ENCODE measurements at places on chromosomes 7 and 10.

DNA sequence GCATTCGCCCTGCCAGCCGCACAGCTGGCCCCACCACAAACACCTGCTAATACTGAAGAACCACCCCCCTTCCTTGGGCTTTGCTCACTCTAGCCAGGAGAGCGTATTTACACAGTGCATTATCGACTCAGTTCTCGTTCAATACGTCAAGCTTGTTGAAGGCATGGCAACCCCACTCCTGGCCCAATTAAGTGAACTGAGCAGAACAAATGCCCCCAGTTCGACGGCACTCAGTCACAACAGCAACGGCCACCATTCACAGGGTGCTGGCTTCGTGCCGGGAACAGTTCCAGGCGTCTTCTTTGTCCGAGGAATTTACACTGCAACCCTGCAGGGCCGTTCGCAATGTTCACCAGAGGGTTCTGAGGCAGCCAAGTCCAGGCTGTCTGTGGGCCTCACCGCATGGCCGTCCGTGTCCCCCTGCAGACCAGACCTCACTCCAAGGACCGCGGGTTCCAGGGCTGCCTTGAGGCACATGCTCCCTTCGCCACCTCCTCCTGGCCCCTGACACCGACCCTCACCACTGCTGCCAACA lies 175.3 kb downstream of the DIP2C start:
- DNase-seq: no peak

DNA sequence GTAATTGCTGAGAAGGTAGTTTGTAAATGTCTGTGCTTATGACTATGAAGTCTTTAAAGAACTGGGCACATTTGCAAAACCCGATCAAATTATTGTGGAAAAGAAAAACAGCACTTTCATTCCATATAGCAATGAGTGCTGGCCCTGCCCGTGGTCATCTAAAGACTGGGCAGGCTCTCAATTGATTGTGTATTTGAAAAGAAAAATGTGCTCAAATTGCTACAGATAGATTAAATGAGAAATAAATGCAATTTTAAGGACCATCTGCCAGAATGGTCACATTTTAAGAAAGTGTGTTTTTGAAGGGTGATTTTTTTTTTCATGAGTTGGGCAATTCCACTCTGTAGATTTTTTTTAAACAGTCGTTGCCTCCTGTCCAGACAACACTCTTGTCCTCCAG lies 672.2 kb downstream of the SDK1 start:
- no peak for DNase-seq

GRCh38 chr10:43251419-43252165 lies 15.3 kb downstream of the RASGEF1A start:
- no peak for DNase-seq

- no peak for DNase-seq
These were observed 117.0 kb upstream of the DKK1 start for GRCh38 chr10:52197098-52197497.

DNA sequence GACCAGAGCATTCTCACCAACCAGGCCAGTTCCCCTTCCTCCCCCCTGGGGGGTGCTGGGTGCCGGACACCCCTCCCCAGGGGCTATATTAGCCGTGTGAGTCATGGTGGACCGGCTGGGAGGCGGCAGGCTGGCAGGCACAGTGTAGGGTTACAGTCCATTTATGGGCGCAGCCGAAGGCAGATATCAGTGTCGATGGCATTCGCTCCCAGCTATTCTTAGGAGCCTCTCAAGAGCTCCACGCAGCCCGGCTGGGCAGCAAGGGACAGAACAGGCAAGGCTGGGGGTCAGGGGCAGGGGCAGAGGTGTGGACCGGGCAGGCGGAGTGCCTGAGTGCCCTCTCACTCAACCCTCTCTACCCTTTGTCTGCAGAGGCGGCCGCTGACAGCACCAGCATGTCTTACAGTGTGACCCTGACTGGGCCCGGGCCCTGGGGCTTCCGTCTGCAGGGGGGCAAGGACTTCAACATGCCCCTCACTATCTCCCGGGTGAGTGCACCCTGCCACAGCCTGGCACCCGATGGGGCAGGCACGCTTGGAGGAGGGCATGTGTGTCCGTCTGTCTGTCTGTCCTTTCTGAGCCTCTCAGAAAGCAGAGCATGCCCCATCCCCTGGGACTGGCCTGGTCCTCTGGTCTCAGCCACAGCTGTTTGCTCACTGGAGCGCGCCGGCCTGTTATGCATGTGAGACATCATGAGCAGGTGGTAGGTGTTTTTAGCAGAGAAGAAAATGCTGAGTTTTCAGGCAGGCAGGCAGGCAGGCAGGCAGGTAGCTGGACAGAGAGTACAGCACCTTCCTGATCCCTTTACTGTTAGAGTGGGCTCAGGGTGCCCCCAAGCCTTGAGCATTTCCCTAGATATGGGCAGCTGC lies at the start of gene LDB3:
TSS of gene LDB3 (plus strand) at position 215 of the 869 bp plus-strand sequence. CDS start at position 396, 181 bp downstream.
- peak; percentile 94 for DNase-seq

DNA sequence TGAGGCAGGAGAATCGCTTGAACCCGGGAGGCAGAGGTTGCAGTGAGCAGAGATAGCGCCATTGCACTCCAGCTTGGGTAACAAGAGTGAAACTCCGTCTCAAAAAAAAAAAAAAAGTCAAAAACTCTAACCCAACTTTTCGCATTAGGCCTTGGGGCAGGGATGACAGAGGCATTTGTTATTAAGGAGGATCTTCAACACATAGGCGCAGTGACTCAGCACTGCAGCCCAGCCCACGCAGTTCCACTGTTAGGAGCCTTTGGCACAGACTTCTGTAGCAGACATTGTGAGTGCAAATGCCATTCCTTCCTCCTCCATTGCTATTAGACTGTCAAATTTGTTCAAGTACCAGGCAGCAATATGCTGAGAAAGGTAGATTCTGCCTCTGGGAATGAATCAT lies 43.1 kb upstream of the KLHL7 start:
- DNase-seq: peak; percentile 13

- no peak for DNase-seq
These were observed 76.9 kb downstream of the COBL start for GRCh38 chr7:51239691-51240090.

- peak; percentile 54 for DNase-seq
These were observed 89.1 kb downstream of the GFRA1 start for GRCh38 chr10:116183733-116184511.

GRCh38 chr10:105291571-105291970 lies 650.5 kb downstream of the SORCS3 start:
- DNase-seq: no peak

DNA sequence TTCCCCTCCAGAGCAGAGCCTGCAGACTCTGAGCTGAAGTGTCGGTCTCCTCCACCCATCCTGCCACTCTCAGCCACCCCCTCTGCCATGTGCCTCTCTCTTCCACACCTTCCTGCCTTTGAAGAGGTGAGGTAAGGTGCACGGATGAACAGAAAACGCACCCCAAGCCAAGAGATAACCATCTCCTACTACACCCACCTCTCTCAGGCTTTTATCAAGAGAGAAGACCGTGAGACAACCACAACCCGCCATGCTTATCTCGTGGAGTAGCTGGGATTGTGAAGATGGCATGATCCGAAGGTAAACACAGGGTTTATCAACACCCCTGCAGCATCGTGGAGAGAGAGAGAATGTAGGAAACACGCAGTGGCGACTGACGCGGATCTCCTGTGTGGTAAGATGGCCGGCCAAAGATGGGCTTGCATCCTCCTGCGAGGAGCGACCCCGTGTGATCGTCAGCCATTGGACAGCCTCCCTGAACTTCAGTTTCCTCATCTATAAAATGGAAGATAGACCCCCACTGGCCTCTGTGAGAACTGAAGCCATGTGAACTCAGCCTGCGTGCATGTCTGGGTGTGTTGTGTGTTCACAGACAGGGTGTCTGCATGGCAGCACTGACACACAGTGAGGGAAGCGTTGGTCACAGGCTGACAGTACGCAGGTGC lies 219.0 kb downstream of the DIP2C start:
- no peak for DNase-seq

- DNase-seq: peak; percentile 82
These were observed 11.8 kb downstream of the BZW2 start for GRCh38 chr7:16657656-16658279.

DNA sequence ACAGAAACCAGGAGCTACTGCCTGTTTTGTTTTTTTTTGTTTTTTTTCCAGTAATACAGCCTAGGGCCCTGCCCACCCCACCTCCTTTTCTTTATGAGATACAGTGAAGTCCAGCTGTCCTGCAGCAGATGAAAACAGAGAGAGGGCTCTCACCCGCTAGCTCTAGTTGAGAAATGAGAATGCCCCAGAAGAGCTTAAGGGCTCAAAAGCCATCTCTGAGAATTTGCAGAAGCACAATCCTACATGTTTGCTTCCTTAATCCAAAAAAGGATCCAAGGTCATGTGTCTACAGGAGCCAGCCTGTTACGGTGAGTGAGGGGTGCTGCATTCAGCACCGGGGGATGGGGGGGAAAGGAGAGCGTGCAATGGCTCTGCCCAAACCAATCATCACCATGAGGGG lies 122.7 kb downstream of the KCNMA1 start:
- DNase-seq: no peak

- peak; percentile 99 for DNase-seq
These were observed 3.7 kb downstream of the STX1A start for GRCh38 chr7:73715648-73716317.

- peak; percentile 1 for DNase-seq
These were observed 22.2 kb downstream of the LIPJ start for GRCh38 chr10:88608780-88609179.

DNA sequence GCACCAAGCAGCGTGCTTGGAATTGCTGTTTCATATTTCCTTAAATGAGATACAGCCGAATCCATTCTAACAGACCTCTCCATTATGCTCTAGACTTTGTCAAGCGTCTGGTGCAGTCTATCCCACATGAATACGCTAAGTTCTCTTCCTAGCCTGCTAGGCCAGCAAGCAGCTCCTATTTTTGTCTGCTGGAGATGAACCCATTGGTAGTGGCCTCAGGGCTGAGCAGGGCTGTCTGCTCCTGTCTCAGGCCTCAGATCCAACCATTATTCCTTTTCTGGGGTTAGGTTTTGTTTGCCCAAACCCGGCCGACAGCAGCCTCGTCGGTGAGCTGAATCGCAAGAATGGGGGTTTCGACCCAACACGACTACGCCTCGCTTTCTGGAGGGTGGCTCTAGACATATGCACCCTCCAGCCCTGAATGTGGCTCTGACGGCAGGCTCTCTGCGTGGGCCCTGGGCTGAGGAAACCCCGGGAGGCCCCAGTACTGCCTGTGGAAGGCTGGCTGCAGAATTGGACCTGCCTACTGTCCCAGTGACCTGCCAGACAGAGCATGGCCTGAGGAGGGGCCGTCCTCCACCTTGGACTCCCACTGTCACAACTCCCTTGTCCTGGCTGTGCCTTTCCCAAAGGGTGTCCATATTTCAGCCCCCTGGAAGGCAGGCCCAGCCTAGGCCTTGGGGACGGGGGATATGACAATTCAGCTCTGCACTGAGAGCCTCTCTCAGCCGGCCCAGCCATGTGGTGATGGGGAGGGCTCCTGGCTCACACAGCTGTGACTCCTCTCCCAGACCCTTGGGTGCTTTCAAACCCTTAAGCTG lies 267.9 kb upstream of the TCERG1L start:
- DNase-seq: no peak

DNA sequence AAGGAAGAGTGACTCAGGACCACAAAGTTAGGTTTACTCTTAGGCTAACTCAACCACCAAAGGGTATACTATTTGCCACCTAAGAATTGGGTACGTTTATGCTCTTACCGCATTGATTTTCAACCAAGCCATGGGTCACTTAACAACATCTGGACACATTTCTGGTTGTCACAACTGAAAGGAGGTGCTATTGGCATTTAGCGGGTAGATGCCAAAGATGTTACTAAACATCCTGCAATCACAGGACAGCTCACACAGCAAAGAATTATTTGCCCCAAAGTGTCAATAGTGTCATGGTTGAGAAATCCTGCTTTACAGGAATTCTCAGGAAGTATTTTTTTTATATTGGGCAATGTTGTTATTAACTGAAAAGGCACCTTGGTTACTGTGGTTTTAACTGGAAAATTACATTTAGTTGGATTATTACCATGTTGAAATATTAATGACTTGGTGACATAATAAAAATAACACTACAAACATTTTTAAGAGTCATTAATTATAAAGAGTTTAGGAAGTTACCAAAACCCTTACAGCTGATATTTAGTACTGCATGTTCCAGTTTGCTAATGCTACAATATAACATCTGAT lies 185.0 kb upstream of the TMEM196 start:
- peak; percentile 66 for DNase-seq

GRCh38 chr7:83655951-83656556 lies 7.1 kb upstream of the SEMA3E start:
- peak; percentile 42 for DNase-seq

DNA sequence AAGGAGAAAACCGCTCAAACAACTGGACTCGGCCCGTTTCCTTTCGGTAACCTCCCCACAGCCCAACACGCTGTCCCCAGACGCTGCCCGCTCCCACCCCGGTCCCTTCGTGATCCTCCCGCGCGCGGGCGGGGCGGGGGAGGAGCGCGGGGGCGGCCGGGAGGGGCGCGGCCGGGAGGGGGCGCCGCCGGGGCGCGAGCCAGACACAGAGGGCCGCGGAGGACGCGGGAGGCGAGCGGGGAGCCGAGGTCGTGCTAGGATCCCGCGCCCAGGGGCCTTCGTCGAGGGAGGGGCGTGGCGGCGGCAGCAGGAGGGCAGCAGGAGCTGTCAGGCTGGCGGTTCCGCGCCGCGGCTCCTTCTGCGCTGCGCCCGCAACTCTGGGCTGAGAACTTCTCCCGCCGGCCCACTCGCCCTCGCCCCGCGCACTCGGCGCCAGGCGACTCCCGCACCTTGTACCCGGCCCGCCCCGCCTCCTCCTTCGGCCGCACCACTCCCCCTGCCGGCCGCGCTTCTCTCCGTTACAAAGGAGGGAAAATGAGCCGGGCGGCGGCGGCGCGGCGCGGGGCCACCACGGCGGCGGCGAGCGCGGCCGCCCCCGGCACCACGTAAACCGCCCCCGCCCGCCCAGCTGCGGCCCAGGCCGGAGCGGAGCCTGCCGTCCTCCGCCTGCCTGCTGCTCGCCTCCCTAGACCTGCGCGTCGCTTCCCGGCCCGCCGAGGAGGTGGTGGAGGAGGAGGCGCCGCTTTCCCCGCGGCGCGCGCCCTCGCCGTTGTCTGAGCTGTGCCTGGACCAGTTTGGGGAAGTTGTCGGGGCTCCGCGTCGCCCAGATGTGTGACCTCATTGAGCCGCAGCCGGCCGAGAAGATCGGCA lies at the start of gene CDK14:
TSS of gene CDK14 (plus strand) at position 521 of the 870 bp plus-strand sequence. CDS start at position 828, 307 bp downstream.
- peak; percentile 67 for DNase-seq

- DNase-seq: no peak
These were observed 54.2 kb downstream of the METTL2B start for GRCh38 chr7:128530855-128531104.

- DNase-seq: no peak
These were observed 526 bp downstream of the ZNF248 start for GRCh38 chr10:37856881-37857286.

DNA sequence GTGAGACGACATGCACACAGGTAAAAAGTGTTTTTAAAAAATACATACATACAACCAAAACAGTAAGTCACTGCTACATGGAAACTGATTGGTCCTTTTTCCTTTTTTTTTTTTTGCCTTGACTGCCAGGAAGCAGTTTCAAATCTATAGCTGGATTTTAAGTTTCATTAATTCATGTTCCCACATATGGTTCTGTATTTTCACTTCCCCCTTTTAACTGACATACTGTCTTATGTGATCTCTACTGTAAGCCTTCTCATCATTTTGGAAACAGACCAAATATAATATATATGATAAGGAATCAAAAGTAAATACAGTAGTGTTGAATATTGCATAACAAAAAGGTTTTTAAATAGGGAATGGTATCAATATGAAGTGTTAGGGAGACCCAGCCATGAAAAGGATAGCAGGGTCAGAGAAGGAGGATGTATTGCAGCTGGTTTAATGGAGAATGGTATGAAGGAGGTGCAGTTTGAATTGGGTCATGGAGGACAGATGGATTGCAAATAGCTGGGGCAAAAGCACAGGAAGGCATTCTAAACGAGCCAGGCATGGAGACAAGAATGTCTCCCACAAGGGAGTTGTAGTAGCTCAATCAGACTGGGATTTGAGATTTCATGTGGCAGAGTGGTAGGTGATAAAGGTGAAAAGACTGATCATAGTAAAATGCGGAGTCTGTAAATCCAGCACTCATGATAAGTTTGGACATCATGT lies 5.4 kb downstream of the CAV1 start:
- DNase-seq: no peak
